ENCODE measurements at places on chromosomes 7 and 10. TPM values are rescaled to one million over a fixed set of nuclear protein-coding genes. Genes with fewer than 3 reads are reported as not detected.

The AQP1 gene
- 0.44 TPM for total RNA-seq

The FANK1 gene
- total RNA-seq: 3.2 TPM

The CTAGE6 gene
- total RNA-seq: not detected

The NYAP1 gene
- 1.1 TPM for total RNA-seq

The HDAC9 gene
- 0.29 TPM for total RNA-seq

The HABP2 gene
- 0.13 TPM for total RNA-seq

The ATG9B gene
- 0.14 TPM for total RNA-seq

The HMX2 gene
- 0.15 TPM for total RNA-seq
